ENCODE measurements at places on chromosomes 12 and 14.

GRCh38 chr14:88614218-88614907 lies 51.5 kb downstream of the ZC3H14 start:
- DNase-seq, result peak; percentile 19

- no peak for DNase-seq
These were observed 53.3 kb downstream of the KIF21A start for GRCh38 chr12:39389399-39390150.

- peak; percentile 7 for DNase-seq
These were observed 282.1 kb downstream of the RPS29 start for GRCh38 chr14:49303946-49304516.

GRCh38 chr12:39846971-39847650 lies 227.5 kb upstream of the ABCD2 start:
- DNase-seq, result no peak

DNA sequence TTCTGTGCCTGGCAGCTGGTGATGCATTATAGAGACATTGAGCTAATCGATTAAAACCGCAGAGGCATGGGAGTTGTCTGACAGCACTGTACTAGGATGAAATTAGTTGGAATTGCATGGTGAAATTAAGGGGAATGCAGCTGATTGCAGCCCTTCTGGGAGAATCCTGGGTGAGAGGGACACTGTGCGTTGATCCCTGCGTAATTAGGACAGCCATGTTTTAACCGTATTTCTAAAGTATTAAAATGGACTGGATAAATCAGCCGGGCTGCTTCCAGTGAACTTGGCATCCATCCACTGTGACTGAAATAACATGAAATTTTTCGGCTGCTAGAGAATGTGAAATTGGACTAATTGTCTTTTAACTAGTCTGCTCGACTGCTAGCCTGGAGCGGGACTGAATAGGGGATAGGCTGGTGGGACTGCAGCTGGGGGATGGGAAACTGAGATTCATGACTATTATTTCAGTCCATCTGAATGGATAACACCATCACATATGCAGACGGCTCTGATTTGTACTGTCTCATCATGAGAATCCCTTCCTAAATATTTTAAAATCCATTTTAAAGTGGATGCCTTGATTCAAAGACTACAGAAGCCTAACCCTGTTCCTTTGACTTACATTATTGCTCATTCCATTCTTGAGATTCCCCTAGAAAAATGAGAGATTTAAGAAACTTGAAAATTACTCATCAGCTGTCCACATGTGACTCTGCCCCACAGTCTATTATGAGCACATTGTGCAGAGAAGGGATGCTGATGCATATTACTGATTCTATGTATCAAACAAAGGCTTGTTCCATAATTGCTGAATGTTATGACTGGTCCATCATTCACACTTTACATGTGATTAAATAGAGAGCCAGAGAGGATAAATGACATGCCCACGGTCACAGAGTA lies 343.9 kb downstream of the NPAS3 start:
- DNase-seq, result no peak

- no peak for DNase-seq
These were observed 98.9 kb upstream of the PLEKHA5 start for GRCh38 chr12:19030603-19031002.

- DNase-seq, result no peak
These were observed 197.5 kb downstream of the TSPAN9 start for GRCh38 chr12:3274664-3275063.

- DNase-seq, result peak; percentile 21
These were observed 1.2 kb downstream of the PTGER2 start for GRCh38 chr14:52315355-52315718.

DNA sequence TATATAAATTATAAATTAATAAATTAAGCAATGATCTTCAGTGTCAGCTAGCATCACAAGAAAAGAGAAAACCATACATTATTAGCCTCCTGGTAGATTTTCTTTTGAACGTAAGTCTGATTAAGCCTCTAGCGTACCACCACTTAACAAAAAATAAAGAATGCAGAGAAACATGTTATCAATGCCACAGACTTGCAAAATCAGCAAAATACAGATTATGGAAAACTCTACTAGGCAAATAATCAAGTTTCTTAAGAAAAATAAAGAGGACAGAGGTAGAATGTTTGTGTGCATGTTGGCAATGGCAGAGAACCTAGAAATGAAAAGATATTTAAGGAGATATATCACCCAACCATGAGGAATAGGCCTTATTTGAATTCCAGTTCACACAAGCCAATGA lies 8.4 kb upstream of the SRRM4 start:
- no peak for DNase-seq

DNA sequence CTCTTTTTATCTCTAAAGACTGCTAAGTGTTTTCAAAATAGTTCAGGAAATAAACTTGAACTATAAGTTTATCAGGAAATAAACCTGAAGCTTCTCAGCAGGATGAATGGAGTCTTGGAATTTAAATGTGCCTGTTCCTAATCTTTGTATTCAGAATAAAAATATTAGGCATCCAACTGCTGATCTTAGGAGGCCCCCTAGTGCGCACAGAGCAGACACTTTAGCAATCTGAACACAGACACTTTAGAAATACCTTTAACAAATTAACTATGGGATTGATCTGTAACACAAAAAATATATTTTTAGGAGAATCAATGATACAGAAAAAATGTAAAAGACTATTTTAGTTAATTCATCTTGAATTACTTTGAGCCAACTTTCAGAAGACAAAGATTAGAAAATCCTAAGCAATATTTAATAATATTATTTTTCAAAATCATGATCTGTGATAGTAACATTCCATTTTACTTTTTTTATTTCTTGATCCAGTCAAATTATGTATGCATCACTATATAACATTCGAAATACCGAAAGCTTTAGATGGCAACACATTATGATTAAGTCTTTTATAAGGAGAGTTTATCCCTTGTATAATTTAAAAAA lies 80.9 kb downstream of the SLC41A2 start:
- no peak for DNase-seq

All from GM20000 (cell line).